ENCODE measurements at places on chromosomes 5 and 9. TPM values are rescaled to one million over a fixed set of nuclear protein-coding genes. Genes with fewer than 3 reads are reported as not detected.

The C1QTNF3 gene
- 71.9 TPM for polyA plus RNA-seq

The OTULIN gene
- polyA plus RNA-seq: 21.1 TPM

The SH3RF2 gene
- 5.4 TPM for polyA plus RNA-seq

The C7 gene
- polyA plus RNA-seq: 148 TPM

The GLRA1 gene
- polyA plus RNA-seq: 0.13 TPM

DNA sequence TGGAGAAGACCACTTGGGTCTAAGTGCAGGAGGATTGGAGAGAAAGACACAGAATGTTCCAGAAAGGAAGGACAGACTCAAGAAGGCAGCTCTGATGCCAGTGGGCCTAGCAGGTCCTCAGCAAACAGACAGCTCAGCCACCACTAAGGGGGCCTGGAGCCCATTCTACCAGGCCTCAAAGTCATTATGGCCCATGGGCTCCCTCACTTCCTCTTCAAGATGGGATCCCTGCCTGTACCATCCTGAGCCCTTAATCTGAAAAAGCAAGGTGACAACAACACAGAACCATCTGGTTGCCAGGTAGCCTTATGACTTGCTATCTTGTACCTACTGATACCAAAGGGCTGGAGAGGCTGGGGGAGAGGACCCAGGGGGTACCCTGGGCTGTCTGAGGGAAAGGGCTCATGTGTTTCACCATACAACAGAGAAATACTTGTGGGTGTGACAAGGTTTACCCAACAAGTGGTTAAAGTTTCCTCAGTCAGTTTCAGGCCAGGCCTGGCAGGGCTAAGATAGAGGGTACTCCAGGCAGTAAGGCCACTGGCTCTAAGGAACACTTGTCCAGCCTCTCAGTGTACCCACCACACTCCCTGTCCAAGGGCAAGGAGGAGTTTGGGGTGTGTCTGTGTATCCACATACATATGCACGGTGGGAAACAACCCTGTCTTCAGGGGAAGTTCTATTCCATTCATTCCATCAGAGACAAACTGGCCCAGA lies 30.7 kb downstream of the TCF7 start:
- DNase-seq: no peak

DNA sequence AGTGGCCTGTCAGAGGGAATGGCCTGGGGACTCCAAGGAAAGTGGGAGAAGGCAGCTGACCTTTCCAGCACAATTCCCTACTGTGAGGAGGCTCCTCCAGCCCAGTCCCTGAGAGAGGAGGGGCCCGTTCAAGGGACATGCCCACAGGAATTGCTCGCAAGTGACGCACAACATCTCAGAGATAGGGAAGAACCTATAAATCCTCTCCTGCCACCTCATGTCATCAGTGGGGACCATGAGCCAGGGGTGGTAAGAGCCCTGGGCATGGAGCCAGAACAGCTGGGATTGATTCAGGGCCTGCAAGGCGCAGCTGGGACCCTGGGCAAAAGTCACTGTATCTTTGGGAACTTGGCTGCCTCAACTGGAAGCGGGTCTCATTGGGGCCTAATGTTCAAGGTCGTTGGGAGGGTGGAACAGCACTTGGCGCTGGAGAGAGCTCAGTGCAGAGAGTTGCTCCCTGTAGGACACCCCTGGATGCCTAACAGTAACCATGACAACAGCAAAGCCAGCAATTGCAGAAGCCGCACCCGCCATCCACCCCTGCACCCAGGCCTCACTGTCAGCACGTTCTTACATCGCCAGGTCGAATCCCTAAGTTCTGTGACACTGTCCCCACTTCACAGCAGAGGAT lies 41.3 kb upstream of the ORM1 start:
- no peak for DNase-seq

- no peak for DNase-seq
Observed at GRCh38 chr9:35716230-35716629, 15.8 kb downstream of the TLN1 start.

GRCh38 chr5:95832664-95833063 lies 10.1 kb upstream of the GLRX start:
- DNase-seq: no peak

DNA sequence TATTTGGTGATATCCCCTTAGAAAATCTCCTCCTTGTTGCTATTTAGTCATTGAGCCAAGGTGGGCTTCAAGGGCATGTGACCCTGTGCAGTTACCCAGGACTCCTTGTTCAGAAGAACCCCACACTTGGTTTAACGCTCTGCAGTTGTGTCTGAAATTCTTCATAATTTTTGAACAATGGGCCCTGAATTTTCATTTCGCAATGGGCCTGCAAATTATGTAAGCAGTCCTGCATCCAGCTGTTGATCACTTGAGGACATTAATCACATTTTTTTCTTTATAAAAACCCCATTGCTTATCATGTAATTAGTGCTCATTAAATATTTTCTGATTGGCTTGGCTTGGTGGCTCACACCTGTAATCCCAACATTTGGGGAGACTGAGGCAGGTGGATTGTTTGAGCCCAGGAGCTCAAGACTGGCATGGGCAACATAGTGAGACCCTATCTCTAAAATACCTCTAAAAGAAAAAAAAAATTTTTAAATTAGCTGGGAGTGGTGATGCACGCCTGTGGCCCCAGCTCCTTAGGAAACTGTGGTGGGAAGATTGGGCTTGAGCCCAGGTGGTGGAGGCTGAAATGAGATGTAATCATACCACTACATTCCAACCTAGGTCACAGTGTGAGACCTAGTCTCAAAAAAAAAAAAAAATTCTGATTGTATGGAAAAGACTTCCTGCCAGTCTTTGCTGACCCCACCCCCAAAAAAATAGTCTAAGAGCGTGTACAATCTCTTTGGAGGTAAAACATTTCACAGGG lies 194.2 kb upstream of the HAPLN1 start:
- DNase-seq: no peak

- DNase-seq: no peak
Observed at GRCh38 chr9:8877753-8878494, 1078.3 kb upstream of the DMAC1 start.

DNA sequence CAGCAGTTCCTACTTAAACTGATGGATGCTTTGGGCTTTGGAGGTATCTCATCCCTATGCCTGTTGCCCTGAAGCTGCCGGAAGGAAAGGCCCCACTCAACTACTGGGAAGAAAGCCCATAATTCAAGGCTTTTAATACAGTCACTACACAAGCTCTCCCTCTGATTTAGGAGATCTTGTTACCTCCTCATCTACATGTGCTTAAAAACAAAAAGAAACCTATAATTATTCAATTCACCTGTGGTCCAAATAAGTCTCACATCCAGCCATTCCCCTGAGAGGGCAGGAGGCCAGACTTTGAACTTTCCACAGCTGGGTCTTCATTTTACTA lies 715 bp upstream of the LEAP2 start:
- no peak for DNase-seq

GRCh38 chr5:146618434-146618833 lies 102.4 kb upstream of the GPR151 start:
- DNase-seq: no peak

DNA sequence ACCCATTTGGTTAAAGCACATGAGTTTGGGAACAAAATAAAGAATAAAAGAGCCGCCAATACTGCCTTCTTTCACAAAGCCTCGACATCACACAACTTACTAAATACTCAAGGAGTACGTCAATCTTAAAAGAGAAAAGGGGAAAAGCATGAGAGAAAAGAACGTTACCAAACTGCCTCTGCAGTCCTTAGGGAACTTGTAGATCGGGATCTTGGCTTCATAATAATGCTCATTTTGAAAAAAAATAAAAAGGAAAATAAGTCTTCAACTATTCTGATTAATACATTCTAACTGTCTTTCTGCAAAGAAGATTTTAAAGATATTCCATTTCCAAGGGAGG lies 618.4 kb downstream of the PDE4D start:
- no peak for DNase-seq

DNA sequence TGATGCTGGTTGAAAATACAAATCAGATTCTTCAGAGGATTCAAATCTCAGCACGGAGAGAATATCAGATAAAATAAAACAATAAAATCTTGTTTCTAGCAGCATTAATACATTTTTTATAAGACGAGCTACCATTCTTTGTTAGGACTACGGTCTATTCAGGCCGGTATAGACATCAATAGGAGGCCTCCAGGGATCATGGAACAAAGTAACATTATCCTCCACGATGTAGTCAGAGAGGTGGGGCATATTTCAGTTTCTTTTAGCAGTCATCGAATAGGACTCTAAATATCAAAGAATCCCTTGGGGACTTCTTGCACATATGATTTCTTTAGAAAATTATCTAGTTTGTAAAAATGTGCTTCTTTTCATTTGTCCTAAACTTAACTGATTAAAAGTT lies 225.9 kb upstream of the HAPLN1 start:
- no peak for DNase-seq

- no peak for DNase-seq
Observed at GRCh38 chr5:159774476-159775031, 141.7 kb upstream of the ADRA1B start.

GRCh38 chr9:36892279-36892678 lies 141.8 kb downstream of the PAX5 start:
- no peak for DNase-seq

DNA sequence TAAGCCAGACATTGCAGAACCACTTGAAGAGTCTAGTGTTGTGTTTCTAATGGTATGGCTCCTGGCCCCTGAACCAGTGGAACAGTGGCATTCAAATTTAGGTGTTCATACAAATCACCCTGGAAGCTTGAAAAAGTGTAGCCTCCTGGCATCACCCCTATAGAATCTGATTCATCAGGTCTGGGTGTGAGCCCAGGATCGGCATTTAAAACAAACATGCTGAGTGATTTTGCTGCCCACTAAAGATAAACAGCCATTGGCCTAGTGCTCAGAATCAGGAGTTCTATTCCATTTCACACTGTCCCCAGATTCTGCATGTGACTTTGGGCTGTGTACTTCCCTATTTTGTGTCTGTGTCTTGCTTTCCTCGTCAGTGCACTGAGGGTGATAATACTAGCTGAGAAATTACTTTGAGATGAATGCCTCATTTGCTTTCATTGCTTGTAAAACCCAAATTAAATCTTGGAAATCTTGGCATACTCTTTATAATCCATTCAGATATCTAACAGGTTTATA lies 241.5 kb upstream of the CLINT1 start:
- no peak for DNase-seq

DNA sequence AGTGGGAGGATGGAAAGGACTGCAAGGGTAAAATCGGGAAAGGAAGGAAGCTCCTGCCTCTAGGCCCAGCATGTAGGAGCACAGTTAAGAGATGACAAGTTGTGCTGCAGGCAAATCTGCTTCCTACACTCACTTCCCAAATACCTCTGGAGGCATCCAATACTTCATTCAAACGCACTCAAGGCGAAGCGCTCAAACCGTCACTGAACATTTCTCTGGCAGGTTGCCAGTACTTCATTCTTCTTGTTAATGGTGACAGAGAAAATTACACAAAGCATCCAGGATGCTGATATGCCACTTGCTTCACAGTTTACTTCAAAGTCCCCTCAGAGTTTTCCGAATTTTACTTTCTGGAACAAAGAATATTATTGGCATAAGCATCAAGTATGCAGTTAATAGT lies 59.8 kb downstream of the NREP start:
- DNase-seq: peak; percentile 46

DNA sequence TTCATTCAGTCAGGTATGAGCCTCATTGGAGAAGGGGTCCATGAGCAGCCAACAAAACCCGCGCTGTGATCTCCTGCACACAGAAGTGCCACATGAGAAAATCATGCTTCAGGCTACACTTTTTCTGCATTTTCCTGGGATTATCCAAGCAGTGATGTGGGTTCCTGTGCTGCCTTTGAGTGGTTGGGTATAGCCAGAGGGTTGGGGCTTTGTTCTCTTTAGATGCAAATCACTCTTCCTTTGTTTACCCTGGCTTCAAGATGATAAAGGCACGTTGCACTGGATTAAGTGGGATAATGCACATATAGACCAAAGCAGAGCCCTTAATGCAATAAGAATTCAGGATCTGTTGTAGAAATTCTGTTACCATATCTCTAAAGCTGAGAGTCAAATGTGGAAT lies 18.7 kb downstream of the ECM2 start:
- DNase-seq: no peak

DNA sequence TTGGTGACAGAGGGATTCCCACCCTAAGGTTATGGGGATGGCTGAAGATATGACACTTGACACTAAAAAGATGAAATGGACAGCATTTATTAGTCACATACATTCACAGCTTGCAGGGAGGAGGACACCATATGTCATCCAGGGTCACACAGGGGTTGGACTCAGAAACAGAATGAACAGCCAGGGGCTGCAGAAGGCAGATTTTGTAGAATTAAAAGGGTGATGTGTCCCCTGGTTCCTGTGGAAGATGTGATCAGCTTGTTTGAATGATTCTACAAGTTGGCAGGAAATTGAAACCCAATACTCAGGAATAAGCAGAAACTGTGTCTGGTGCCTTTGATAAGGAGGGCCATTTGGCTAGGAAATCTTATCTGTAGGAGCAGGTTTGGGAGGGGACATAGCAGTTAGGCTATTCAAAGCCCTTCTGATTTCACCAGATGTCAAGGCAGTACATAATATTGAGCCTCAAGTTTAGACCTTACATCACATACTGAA lies 102.3 kb upstream of the GRIN3A start:
- no peak for DNase-seq

GRCh38 chr9:131319486-131319885 lies 30.0 kb downstream of the PLPP7 start:
- no peak for DNase-seq

- no peak for DNase-seq
Observed at GRCh38 chr5:177209610-177210009, 76.0 kb downstream of the NSD1 start.

DNA sequence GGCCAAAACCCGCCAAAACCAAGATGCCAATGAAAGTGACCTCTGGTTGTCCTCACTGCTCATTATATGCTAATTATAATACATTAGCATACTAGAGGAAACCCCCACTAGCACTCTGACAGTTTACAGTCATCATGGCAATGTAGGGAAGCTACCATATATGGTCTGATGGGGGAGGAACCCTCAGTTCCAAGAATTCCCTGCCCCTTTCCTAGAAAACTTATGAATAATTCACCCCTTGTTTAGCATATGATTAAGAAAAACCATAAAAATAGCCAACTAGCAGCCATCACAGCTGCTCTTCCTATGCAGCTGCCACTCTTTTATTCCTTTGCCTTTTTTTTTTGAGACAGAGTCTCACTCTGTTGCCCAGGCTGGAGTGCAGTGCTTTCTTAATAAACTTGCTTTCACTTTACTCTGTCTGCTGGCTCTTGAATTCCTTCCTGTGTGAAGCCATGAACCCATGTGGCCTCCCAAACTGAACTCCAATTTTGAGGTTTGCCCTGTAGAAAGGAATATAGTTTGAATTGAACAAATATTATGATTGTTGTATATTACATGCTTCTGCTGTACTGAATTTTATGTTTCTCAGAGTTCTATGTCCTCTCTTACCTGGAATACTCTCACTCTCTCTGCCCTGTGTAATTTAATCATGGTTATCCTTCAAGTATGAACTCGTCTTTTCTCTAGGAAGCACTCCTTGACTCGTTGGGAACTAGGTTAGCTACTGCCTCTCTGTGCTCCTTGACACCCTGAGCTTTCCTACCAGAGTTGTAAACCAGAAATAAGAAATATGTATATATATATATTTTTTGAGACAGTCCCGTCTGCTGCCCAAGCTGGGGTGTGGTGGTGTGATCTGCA lies 59.8 kb downstream of the KIAA1958 start:
- no peak for DNase-seq

GRCh38 chr5:139881143-139881733 lies 85.6 kb downstream of the PSD2 start:
- DNase-seq: no peak

- no peak for DNase-seq
Observed at GRCh38 chr9:125536167-125536772, 170.7 kb downstream of the MAPKAP1 start.
